ENCODE measurements at places on chromosomes 5 and 9. TPM values are rescaled to one million over a fixed set of nuclear protein-coding genes. Genes with fewer than 3 reads are reported as not detected.
A peak's percentile ranks its signal among the peaks of the same experiment; 100 is the strongest.

DNA sequence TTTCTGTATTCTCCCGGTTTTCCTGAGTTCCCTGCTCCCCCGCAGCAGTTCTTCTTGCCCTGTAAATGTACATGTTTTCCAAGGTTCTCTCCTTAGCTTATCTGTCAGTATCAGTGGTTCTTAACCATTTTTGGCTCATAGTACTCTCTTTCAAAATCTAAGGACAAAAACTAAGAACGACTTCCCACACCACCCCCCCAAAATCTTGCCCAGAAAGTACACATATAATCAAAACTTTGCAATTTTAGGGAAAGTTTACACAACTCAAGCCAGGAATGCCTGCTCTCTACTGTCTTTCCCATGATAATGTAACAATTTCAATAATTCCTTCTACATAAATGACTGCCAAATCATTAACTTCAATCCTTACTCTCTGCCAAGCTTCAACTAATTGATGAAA, 4.5 kb downstream of the DCAF12 start:
- peaks cover 49% of the 10 kb centered on the region for H3K36me3 ChIP-seq
- H3K27ac ChIP-seq, result no peak overlapping the region
- no peak for DNase-seq
- no peak overlapping the region for H3K4me3 ChIP-seq

GRCh38 chr9:4579001-4579400, 83.1 kb upstream of the PLPP6 start:
- no peak overlapping the region for H3K4me3 ChIP-seq
- H3K27me3 ChIP-seq, result no peaks in the 10 kb centered on the region
- H3K4me1 ChIP-seq, result peaks cover 6% of the 10 kb centered on the region
- H3K36me3 ChIP-seq, result no peaks in the 10 kb centered on the region

DNA sequence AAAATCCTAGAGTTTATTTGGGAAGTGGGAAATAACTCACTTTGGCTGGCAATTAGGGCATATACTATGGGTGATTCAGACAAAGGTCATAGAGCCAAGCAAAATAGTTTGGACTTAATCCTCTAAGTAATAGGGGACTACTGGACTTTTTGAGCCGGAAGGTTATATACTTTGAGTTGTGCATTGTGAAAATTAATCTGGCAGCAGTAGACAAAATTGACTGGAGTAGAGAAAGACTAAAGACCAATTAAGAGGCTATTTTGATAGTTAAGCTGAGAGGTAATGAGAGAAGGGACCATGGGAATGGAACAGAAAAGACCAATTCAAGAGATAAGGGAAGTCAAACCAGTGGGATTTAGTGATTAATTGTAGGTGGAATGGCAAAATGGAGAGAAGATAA, 28.9 kb downstream of the COX7C start:
- H3K4me3 ChIP-seq, result no peak overlapping the region
- H3K27me3 ChIP-seq, result peaks cover 5% of the 10 kb centered on the region
- DNase-seq, result no peak
- no peaks in the 10 kb centered on the region for H3K4me1 ChIP-seq
- H3K36me3 ChIP-seq, result no peaks in the 10 kb centered on the region

DNA sequence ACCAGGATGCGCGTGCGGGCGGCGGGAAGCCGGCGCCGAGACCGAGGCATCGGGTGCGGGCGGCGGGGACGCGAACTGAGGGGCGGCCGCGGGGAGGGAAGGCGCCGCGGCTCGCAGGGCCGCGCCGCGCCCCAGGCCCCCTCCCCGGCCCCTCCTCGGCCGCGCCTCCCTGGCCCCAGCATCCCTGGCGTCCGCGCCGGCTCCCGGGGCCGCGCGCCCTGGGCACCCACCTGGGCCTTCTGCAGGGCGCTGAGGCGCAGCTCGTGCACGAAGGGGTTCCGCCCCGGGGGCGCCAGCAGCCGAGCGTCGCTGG, 324 bp downstream of the LPCAT1 start:
- peaks cover under 1% of the 10 kb centered on the region for H3K27me3 ChIP-seq
- H3K4me1 ChIP-seq, result peaks cover 18% of the 10 kb centered on the region
- DNase-seq, result no peak
- peaks cover 18% of the 10 kb centered on the region for H3K36me3 ChIP-seq
- peak overlapping the region; percentile 89 for H3K4me3 ChIP-seq

GRCh38 chr9:137542486-137542885, 7.7 kb downstream of the PNPLA7 start:
- H3K4me1 ChIP-seq, result peaks cover 14% of the 10 kb centered on the region
- no peaks in the 10 kb centered on the region for H3K27me3 ChIP-seq
- peaks cover 3% of the 10 kb centered on the region for H3K36me3 ChIP-seq
- H3K27ac ChIP-seq, result no peak overlapping the region
- no peak for DNase-seq
- H3K4me3 ChIP-seq, result no peak overlapping the region

DNA sequence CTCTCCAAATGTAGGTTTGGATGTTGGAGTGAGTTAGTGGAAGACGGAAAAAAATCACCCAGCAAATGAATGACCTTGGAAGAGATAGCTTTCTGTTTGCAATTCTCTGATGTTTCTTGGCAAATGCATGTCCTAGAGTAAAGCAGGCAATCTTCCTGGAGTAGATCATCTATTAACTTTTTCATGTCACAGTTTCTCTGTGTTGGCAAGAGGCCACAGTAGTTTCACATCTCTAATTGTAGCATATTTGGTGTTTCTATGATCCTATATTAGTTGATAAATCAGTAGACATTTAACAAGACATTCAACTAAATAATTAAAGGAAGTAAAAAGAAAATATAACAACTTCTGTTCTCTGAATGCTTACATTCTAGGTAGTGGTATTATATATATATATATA, 138.2 kb upstream of the MINAR2 start:
- H3K4me1 ChIP-seq, result no peaks in the 10 kb centered on the region
- no peak for DNase-seq
- no peaks in the 10 kb centered on the region for H3K36me3 ChIP-seq

DNA sequence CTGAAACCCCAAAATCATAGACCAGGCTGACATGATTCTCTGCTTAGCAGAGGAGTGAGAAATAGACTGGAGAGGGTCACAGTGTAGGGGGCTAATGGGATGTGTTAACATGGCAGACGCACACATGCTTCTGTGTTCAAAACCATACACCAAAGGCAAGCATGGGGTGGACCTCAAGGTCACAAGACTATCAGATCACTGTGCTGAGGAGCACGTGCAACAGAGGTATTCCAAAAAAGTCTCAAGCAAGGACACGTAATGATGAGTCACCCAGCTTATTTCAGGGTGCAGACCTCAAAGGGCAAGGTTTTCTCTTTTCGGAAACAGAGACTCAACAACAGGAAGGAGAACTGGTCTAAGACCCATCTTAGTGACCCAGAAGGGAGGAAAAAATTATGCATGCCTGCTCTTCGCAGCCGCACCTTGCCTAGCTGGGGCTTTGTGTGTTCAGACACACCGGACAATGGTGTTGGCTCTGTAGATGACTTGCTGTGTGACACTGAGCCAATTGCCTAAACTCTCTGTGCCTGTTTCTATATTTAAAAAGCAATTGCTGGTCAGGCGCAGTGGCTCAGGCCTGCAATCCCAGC, 20.3 kb downstream of the WHRN start:
- peaks cover 37% of the 10 kb centered on the region for H3K4me1 ChIP-seq
- peak overlapping the region; percentile 10 for H3K4me3 ChIP-seq
- H3K36me3 ChIP-seq, result no peaks in the 10 kb centered on the region
- peak overlapping the region; percentile 87 for H3K27ac ChIP-seq
- no peaks in the 10 kb centered on the region for H3K27me3 ChIP-seq

GRCh38 chr5:118777189-118777736, 211.1 kb downstream of the DTWD2 start:
- DNase-seq, result no peak
- H3K4me3 ChIP-seq, result no peak overlapping the region
- H3K36me3 ChIP-seq, result no peaks in the 10 kb centered on the region
- no peaks in the 10 kb centered on the region for H3K4me1 ChIP-seq
- H3K27ac ChIP-seq, result no peak overlapping the region
- no peaks in the 10 kb centered on the region for H3K27me3 ChIP-seq

- peaks cover 24% of the 10 kb centered on the region for H3K4me1 ChIP-seq
- peak overlapping the region; percentile 35 for H3K4me3 ChIP-seq
- no peaks in the 10 kb centered on the region for H3K27me3 ChIP-seq
- DNase-seq, result peak; percentile 76
- no peaks in the 10 kb centered on the region for H3K36me3 ChIP-seq
These were observed 311.4 kb downstream of the TLE4 start for GRCh38 chr9:79883073-79883645.

DNA sequence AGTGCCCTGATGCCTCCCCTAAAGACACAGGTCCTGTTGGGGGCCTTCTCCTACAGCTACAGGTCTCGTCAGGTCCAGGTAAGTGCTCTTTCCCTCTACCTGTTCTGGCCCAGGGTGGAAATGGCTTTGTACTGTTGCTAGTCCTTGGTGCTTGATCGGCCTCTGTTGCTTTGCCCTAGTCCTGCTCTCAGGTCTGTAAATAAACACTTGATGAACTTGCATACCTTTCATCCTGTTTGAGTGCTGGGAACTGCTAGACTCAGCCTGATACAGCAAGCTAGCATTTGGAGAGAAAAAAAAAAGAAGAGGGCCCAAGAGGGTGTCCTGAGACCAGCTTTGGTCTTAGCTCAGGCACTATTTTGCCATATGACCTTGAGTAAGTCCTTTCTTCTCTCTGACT, 21.8 kb upstream of the ZNF618 start:
- DNase-seq, result no peak
- H3K27me3 ChIP-seq, result peaks cover 5% of the 10 kb centered on the region
- H3K4me3 ChIP-seq, result no peak overlapping the region
- H3K27ac ChIP-seq, result no peak overlapping the region

GRCh38 chr5:77255617-77256016, 45.1 kb downstream of the PDE8B start:
- DNase-seq, result no peak
- no peak overlapping the region for H3K4me3 ChIP-seq
- H3K27ac ChIP-seq, result no peak overlapping the region
- H3K27me3 ChIP-seq, result peaks cover 30% of the 10 kb centered on the region

GRCh38 chr9:68750786-68751185, 45.7 kb downstream of the PIP5K1B start:
- H3K36me3 ChIP-seq, result no peaks in the 10 kb centered on the region
- no peak overlapping the region for H3K4me3 ChIP-seq
- peaks cover 8% of the 10 kb centered on the region for H3K27me3 ChIP-seq
- no peak overlapping the region for H3K27ac ChIP-seq

DNA sequence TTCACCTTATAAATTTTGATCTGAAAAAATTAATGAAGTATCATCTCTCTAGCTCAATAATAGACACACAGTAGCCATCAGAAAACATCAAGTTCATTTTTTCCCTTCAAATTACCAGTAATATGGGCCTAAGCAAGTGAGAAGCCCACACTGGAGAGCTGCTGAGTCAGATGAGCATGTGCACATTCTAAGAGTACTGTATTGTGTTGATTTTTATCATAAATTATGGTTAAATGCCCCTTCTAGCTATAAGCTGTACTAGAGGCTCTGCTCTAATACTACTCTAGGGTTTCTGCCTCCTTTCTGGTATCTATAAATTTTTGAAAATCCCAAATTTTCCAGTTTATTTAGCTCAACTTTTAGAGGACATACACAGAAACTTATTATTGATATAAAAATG, 42.1 kb upstream of the TYRP1 start:
- no peak overlapping the region for H3K27ac ChIP-seq
- no peaks in the 10 kb centered on the region for H3K27me3 ChIP-seq
- H3K4me1 ChIP-seq, result no peaks in the 10 kb centered on the region
- no peak overlapping the region for H3K4me3 ChIP-seq
- H3K36me3 ChIP-seq, result no peaks in the 10 kb centered on the region

The TSTD2 gene
- total RNA-seq, result 17.7 TPM

The PRUNE2 gene
- 0.50 TPM for total RNA-seq

The PCDHA4 gene
- total RNA-seq, result not detected

The SLC23A1 gene
- 2.1 TPM for total RNA-seq

The LCN1 gene
- not detected for total RNA-seq

Data from activated CD4-positive, alpha-beta T cell treated with anti-CD3 and anti-CD28 coated beads, Interleukin-2, amount 10 ng/mL, durations not matched to agents 24 days and 14 days (primary cell).